ENCODE measurements at places on chromosomes 12 and 14. TPM values are rescaled to one million over a fixed set of nuclear protein-coding genes. Genes with fewer than 3 reads are reported as not detected.

- no peak for DNase-seq
These were observed 126.0 kb downstream of the BTG1 start for GRCh38 chr12:92019491-92020277.

DNA sequence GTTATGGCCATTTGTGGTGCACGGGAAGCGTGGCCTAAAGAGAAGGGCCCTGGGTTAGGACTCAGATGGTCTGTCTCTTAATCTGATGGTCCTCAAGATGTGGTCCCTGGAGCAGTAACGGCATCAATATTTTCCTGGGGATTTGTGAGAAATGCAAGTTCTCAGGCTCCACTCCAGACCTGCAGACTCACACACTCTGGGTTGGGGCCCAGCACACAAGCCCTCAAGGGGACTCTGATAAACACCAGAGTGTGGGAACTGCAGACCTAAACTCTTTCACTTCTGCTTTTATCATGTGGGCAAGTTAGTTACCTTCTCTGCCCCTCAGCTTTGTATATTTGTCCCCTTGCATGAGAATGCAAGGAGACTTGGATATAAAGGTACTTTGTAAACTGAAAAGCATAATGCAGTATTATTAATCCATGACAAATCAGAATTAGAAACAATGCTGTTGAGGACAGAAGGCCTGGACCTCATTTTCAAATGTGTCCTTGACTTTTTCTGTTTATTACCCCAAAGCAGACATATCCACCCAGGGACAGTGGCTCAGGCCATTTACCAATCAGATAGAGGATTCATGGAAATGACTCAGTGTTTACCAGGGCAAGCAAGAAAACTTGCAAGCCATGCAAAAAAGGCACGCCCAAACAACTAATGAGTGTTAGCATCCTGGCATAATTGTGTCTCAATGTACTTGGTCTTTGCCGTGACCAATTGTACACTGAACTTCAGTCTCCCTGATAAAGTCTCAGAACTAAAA is 157.0 kb downstream of the ASCL1 start:
- DNase-seq: no peak

- no peak for DNase-seq
These were observed 15.0 kb downstream of the COQ5 start for GRCh38 chr12:120514002-120514401.

- DNase-seq: peak; percentile 79
These were observed 17.2 kb downstream of the PLEKHG3 start for GRCh38 chr14:64721391-64721791.

- no peak for DNase-seq
These were observed 5.0 kb downstream of the MGST1 start for GRCh38 chr12:16352481-16352880.

- DNase-seq: no peak
These were observed 84.7 kb downstream of the GPATCH2L start for GRCh38 chr14:76236172-76237130.

DNA sequence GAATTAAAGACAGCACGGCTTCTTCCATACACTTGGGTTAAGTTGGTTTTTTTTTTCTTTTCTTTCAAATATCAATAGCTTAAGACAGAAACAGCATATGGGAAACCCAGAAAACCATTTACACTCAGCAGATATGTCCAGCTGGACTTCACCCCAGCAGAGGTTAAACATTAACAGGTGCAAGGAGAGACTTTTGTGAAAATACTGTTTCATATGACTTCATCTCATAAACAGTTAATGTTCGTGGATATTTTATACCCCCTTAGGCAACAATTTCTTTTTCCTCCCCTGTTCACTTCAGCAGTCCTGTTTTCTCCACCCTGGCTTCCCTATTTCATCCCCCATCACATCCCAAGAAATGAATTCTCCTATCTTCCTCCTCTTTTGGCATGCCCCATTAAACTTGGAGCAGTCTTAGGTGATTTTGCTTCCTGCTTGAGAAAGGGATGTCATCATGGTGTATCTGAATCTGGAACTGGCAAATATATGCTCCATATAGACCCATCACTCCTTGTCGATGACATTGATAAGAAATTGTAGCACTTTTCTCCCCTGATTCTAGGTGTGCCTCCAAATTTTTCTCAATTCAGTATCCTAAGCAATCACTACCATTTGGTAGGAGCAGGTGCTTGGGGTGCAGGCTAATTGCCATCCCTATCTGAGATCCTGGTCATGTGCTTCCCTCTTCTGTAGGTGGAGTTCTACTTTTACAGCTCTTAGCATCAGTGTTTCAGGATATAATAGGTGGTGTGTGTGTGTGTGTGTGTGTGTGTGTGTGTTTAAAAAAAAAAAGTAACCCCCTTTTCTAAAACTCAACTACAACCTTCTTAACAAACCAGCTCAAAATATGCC is 67.9 kb downstream of the BMP4 start:
- DNase-seq: peak; percentile 64

- no peak for DNase-seq
These were observed 151.0 kb downstream of the BCAT1 start for GRCh38 chr12:24797901-24798300.

DNA sequence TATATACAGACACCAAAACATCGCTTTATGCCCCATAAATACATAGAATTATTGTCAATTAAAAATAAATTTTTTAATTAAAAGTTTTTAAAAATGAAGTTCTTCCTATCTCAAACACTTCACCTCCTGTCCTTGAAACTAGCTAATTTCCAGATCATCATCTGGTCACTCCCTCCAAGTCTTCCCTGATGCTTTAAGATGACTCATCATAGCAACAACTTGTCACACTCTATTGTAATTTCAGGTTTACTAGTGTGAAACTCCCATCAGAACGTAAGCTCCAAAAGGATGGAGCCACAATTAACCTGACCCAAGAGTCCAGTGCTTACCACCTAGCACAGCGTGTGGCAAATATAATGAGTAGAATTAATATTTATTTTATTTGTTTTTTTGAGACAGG is 16.3 kb downstream of the GXYLT1 start:
- DNase-seq: no peak

GRCh38 chr12:32031109-32031508 is 71.9 kb downstream of the RESF1 start:
- DNase-seq: no peak

DNA sequence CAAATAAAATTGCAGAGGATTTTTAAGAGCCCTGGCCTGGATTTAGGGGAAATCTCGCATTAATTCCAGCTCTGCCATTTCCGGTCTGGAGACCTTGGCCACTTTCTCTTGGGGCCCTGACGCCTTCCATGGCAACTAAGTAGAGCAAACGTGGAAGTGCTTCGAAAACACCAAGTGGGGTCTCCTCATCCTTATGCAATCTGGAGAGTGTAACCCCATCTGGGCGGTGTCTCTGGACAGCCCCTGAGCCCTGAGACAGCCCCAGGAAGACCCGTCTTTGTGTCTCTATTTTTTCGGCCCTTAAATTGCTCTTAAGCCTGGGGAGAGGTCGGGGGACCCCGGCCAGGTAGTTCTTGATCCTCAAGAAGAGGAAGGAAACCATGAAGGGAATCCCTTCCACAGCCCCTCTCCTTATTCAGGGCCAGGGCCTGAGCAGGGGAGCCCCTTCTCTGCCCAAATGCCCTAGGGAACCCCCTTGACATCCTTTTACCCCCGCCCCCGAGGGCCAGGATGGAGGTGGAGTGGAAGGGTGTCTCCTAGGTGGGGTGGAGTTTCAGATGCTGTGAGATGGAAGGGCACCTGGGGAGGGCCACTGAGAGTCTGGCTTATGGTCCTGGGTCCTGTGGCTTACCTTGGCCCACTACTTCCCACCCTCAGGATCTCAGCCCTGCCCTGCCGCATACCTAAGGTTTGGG is 17.6 kb upstream of the NR4A1 start:
- no peak for DNase-seq

GRCh38 chr12:53205747-53206419 is 1.2 kb downstream of the ITGB7 start:
- peak; percentile 34 for DNase-seq

- no peak for DNase-seq
These were observed 41.6 kb upstream of the CAPRIN2 start for GRCh38 chr12:30796313-30796780.

- no peak for DNase-seq
These were observed 172.9 kb downstream of the CACNA1C start for GRCh38 chr12:2225696-2226095.

DNA sequence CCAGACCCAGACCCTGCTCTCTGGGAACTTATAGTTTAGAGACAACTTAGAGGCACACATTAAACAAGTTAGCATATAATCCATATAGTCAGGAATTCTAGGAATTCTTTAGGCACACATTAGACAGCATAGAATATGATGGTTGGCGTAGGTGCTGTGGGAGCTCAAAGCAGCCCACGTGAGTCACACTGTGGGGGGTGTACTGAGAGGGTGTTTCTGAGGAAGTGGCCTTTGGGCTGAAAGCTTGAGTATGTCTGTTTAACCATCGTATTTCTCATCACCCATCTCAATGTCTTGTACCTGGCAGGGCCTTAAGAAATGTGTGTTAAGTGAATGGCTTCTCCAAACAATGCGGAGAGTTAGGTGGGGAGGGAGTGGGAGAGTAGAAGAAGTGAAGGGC is 67.2 kb downstream of the TMEM30B start:
- DNase-seq: no peak

- no peak for DNase-seq
These were observed 43.2 kb downstream of the MYBPC1 start for GRCh38 chr12:101637936-101638335.

DNA sequence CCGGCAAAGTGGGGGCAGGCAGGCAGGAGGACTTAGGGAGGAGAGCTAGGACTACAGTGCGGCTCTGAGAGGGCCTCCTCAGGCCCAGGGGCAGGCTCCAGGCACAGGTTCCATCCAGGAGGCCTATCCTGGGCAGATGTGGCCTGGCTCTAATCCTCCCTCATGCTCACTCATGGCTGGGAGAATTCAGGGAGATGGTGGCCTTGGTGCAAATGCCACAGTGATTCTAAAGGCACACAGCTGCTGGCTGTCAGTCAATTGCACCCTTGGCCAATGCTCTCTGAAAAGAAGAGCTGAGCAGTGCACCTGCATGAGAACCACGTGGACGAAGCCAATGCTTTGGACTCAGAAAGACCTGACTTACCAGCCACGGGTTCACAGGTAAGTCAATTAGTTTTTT is 89.6 kb downstream of the C12orf75 start:
- DNase-seq: no peak

DNA sequence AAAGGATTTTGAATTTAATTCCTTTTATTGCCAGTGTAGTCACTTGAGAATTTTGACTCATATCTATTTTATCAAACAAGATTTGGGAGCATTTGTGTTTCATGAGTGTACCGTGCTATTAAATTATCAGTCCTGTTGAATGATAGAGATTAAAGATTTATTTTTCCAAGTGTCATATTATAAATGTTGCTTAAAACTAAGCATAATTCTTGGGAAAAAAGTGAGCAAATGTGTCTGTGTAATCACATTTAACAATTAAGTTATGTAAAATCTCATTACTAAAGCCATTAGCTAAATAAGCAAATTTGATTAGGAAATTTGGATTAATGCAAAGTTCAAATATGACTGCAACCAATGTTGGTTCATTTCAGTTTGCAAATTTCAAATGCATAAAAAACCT is 266.7 kb downstream of the TMTC2 start:
- DNase-seq: no peak

DNA sequence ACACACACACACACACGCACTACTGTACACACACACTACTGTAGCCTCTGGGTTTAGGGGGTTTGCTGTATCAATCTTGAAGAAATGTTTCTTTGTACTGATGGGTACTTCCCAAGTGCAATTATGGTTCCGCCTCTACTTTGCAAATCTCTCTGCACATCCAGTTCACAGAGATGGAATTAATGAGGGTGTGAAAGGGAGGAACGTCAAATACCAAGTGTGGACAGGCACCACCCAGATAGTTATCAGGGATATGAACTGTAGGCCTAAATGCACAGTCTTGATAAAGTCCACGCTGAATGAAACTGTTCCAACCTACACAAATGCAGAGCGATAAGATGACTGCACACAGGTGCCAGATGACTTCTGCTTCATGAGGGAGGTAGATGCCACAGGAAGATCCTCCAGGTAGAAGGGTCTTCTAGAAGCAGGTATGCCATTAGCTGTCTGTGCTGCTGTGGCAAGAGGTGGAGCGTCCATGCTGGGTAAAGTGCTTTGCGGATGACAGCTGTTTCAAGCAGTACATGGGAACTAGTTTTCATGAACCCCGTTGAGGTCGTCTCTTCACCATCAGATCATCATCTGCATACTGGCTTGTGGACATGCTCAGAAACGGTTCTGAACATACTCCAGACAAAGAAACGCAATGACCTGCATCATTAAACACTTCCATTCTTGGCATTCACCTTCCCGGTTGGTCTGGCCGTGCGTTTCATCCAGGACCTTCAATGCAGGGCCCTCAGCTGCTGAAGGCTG is 314.3 kb upstream of the RTL1 start:
- no peak for DNase-seq

DNA sequence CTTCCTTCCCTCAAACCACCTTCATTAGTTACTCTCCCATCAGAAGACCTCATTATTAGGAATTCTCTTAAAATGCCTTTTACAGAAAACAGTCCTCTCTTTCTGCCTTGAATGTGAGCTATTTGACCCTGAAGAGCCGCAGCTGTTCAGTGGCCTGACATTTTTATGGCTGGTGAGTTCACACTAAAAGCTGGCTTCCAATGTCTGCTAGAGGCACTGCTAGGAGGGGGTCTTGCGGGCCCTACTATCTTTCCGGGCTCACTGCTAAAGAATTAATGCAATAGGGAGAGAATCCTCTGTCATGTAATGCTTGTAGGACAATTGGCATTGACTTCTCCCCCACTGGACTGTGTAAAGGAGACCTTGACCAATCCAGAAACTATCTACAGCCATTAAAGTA is 87.7 kb downstream of the GPR135 start:
- DNase-seq: peak; percentile 60

GRCh38 chr12:91309450-91309849 is 126.8 kb upstream of the DCN start:
- no peak for DNase-seq

DNA sequence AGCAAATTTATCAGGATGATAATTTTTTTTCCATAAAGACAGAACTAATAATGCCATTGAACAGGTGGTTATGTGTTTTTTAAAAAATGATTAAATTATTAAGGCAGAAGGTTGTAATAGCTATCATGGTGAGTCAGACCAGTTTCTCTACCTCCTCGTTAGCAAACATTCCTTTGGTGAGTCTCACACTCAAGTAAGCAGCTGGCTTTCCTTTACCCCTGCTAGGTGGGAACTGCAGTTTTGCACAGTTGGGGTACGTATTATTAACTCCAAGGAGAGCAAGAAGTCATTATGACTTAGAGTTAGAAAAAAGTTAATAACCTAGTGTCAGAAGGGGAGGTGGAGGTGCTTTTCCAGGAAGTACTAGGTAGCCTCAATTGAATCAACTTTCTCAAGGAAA is 165.3 kb downstream of the SNAPC1 start:
- peak; percentile 59 for DNase-seq

The ARHGAP9 gene
- 2.3 TPM for total RNA-seq

The EEA1 gene
- 23.8 TPM for total RNA-seq

The NKX2-1 gene
- not detected for total RNA-seq

The VDR gene
- total RNA-seq: 22.3 TPM

The GALNT6 gene
- 65.3 TPM for total RNA-seq

The RABGGTA gene
- 194 TPM for total RNA-seq

The EP400 gene
- total RNA-seq: 24.5 TPM

The CARMIL3 gene
- not detected for total RNA-seq

The SELPLG gene
- total RNA-seq: 1.2 TPM

The PPP1CC gene
- total RNA-seq: 205 TPM

The OAS2 gene
- 11.4 TPM for total RNA-seq
